Posterior vena cava (tissue), 2 donors: ENCODE measurements at places on chromosomes 12 and 14. TPM values are rescaled to one million over a fixed set of nuclear protein-coding genes. Genes with fewer than 3 reads are reported as not detected.
A peak's percentile ranks its signal among the peaks of the same experiment; 100 is the strongest.

DNA sequence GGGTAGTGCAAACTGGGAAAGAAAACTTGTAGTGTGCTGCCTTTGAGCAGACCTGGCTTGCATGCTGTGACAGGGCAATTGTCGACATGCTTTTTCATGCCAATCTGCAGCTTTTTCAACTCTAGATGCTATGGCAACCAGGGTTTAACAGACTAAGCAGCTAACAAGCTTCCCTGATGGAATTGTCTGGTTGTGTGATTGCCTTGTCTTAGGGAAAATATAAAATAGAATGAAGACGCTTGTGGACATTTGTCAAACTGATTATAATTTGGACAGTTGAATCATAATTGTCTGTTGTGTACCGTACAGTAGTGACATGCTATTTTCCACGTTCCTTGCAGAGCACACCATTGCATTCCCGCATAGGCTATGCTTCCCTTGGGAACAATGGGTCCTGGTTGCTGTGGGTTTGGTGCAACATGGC is 113.0 kb downstream of the FOXG1 start:
- no peak for DNase-seq

DNA sequence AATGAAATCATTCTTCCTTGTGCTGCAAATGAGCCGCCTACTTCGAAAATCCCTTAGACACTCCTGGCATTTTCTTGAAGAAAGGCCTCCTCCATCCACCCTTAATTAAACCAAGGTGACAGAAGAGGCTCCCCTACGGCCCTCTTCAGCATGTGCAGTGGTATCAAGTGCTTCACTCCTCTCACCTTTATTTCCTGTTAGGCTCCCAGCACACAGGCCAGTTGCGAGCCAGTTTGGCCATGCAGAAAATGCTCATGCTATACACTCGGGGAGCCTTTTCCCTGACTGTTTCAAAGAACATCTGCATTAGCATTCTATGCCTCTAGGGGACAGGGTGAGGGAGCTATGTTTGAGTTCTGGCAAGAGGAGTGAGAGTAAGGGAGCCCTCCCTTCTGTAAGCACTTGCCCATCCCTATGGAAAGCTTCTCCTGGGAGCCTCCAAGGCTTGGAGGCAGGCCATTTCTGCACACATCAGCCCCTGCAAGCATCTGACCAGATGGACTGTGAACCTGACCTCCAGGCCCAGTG is 291.5 kb downstream of the RPS29 start:
- DNase-seq, result no peak

- DNase-seq, result no peak
Measured at GRCh38 chr12:40156021-40156764, 50.3 kb upstream of the SLC2A13 start.

TAS2R14 gene
- 3.5 TPM for total RNA-seq

OR4K13 gene
- total RNA-seq, result not detected

DNA sequence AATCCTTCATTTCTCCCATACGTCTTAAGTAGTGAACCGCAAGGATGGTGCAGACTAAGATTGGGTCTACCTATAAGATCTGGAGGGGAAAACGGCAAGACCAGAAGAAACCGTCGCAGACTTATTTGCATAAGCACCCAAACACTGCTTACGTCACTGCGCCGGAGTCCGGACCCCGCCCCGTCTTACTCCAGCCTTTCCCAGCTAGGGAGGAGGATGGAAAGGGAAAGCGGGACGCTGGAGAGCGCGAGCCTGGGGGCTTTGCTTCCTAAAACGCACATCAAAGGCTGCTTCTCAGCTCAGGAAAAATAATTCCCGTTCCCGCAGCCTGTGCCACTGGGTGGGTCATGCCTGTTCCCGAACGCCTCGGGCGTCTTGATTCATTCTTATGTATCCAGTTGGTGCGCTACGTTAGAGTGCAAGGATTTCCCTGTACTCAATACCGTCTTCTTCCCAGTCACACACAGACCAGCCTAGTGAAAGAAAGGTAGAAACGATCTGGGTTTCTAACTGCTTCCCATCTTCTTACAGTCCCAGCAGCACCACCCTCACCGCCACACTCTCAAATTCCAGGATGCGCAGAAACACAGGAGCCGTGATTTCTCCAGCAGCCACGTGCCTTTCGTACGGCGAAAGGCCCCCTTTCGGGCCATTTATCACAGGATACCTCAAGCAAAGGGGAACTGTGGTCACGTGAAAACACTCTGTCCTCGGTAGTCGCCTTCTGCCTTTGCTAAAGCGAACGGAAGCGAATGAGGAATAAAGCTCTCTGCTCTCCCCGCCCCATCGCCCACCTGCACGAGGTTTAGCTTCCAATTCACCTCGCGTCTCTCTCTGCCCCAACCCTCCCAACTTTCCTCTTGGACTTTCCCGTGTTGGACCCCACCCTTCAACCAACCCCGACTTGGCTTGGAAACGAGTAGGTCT is 1.1 kb downstream of the SLC6A15 start:
- no peak for DNase-seq

GRCh38 chr12:57610554-57611107 is 604 bp upstream of the ARHGEF25 start:
- DNase-seq, result peak; percentile 89
